ENCODE measurements at places on chromosomes 11 and 22. TPM values are rescaled to one million over a fixed set of nuclear protein-coding genes. Genes with fewer than 3 reads are reported as not detected.

Gene RHOD
- total RNA-seq = 27.2 TPM

DNA sequence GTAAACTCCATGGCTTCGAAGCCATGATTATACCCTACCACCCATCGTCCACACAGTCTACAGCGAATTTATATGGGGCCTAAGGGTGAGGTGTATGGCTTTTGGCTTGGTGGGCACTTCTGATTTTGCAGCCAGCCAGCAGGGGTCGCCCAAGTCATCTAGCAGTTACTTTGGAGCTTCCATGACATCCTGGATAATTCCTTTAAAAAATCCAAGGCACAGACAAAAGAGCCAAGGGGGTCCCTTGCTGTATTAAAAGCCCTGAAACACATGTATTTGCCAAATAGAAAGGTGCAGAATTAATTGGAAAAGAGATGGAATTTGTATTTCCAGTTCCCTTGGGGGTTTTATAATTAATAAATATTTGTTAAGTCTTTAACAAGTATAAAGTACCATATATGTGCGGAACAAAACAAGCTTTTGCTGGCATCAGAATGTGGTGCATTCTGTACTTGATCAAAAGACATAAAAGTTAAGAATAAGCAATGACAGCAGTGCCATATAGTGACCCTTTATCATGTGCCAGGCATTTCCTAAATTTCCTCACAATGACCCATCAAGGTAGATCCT is 132.8 kb upstream of the PITPNB start:
- DNase-seq = peak; percentile 37

Gene RAB36
- 4.8 TPM for total RNA-seq

- peak; percentile 91 for DNase-seq
Observed at GRCh38 chr11:74018331-74019005, 9.6 kb upstream of the UCP3 start.

Gene POLR3H
- 20.2 TPM for total RNA-seq

GRCh38 chr11:66868726-66869566 is 12.1 kb downstream of the LRFN4 start:
- peak; percentile 63 for DNase-seq

DNA sequence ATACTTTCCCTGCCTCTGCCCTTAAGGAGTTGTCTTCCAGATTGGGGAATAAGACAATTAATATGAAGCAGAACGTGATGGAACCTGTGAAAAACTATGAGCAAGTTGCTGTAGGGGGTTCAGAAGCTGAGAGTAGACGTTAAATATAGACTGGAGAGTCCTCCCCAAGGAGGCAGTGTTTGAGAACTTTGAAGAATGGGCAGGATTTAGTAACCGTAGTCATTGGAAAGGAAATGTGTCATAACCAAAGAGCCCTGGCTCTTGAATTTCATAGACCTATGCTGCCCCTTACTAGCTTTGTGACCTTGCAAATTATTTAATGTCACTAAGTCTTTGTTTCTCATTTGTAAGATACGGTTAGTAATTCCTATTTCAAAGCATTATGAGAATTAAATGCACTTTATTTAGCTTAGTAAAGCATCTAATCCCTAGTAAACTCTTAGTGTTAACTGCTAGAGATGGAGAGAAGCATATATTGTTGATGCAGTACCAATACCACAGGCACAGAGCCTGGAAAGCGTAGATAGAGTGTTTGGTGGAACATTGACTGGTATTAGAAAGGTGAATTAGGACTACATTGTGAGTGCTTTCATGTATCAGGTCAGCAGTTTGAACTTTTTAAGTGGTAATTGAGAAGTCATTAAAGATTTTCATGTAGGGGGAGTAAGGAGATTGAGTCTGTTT is 54.1 kb downstream of the MCAM start:
- DNase-seq = no peak

Gene BBS1
- 63.8 TPM for total RNA-seq

DNA sequence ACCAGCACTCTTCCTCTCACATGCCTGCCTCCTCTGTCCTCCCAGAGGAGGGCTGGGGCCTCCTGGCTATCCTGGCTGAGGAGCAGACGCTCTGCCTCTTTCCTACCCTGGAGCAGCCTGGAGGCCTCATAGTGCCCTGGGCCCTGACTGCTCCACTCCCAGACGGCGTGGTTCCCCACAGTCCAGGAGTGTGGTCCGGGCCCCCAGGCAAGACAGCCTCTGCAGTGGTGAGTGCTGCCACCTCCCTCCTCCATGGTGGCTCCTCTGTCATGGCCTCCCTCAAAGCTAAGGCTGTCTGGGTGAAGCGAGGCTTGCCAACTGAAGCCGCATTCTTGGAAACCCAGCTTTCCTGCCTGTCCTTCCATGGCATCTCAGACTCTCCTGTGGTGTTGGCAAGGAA is 19.8 kb downstream of the GAB4 start:
- DNase-seq = no peak
